Mucosa of gallbladder (tissue), 1 donor: ENCODE measurements at places on chromosomes 5 and 9. TPM values are rescaled to one million over a fixed set of nuclear protein-coding genes. Genes with fewer than 3 reads are reported as not detected.
A peak's percentile ranks its signal among the peaks of the same experiment; 100 is the strongest.

Gene DELE1
- 72.4 TPM for total RNA-seq

Gene OMD
- total RNA-seq, result 4.8 TPM

Gene NNT
- total RNA-seq, result 107 TPM

Gene ZFP2
- total RNA-seq, result 2.3 TPM

Gene PCA3
- total RNA-seq, result not detected

Gene OBP2B
- total RNA-seq, result not detected

Gene ANXA2R
- 2.8 TPM for total RNA-seq

Gene HTR1A
- not detected for total RNA-seq

Gene SLC36A2
- total RNA-seq, result 0.14 TPM

Gene VLDLR
- 23.8 TPM for total RNA-seq

Gene ALAD
- total RNA-seq, result 108 TPM

Gene IL13
- not detected for total RNA-seq

DNA sequence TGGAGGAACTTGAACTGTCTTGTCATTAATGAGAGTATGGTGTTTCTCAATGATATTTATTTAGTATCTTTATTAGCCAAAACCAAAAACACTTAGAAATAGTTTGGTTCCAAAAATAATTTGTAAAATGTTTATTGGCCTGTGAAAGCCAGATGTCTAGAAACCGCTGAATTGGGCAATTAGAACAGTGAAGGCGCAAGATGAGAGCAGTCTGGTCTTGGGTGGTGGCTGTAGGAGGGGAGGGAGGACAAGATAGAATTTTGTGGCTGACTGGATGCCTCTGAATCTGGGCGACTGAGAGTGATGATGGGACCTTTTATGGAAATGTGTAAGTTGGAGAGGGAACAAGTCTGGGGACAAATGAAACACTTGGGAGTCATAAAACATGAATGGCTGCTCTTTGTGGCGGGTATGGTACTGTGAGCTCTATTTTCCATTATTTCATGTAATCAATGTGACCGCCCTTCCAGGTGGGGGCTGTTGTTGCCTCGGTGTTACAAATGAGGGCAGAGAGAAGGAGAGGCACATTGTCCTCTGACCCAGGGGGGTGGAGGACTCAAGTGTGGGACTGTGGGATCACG lies 35.5 kb downstream of the PDZD2 start:
- DNase-seq, result no peak

DNA sequence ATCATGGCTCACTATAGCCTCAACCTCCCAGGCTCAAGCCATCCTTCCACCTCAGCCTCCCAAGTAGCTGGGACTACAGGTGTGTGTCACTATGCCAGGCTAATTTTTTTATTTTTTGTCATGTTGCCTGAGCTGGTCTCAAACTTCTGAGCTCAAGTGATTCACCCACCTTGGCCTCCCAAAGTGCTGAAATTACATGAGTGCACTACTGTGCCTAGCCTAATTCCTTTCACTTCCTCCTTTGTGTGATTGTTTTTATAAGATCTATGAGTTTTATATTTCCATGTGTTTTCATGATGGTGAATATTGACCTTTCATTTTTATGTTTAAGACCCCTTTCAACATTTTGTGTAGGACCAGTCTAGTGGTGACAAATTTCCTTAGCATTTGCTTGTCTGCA lies 55.2 kb upstream of the IL12B start:
- no peak for DNase-seq

- no peak for DNase-seq
Observed at GRCh38 chr9:80507611-80508010, 935.8 kb downstream of the TLE4 start.

DNA sequence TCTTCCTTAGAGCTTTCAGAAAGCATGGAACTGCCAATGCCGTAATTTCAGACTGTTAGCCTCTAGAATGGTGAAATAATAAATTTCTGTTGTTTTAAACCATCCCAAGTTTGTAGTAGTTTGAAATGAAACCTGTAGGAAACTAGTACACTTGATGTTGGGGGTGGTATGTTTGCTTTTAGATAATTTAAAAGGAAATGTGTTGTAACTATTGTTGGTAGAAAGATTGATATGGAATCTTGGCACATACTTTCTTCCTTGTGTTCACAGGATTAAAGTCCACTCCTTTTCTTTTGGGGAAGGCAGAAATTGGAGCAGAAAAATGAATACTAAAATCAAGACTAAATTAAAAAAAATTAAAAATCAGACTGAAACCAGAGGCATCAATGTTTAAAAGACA lies 66.0 kb upstream of the ARRDC3 start:
- DNase-seq, result no peak

DNA sequence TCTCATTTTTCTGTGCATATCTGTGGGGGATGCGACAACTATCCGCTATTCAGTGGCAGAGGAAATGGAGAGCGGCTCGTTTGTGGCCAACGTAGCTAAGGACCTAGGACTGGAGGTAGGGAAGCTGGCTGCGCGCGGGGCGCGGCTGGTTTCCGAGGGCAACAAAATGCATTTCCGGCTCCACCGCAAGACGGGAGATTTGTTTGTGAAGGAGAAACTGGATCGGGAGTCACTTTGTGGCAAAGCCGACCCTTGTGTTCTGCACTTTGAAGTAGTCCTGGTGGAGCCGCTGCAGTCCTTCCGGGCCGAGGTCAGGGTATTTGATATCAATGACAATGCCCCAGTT lies 320 bp downstream of the PCDHB1 start:
- no peak for DNase-seq

DNA sequence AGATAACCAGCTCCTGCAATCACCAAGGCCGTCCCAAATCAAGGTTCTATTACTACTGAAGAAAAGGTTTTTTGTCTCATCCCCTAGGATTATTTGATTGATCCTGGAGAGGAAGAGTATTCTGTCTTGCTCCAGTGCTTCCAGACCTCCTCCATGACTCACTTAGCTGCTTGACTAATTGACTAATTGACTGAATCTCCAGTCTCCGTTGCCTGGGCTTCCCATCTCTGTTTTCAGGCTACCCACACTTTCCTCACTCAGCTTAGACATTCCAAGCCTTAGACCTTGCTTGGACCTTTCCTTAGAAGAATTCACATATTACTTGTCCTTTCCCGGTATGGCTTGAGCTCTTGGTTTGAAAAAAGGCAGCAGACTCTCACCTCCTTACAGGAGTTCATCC lies 60.6 kb downstream of the FRMD3 start:
- no peak for DNase-seq

DNA sequence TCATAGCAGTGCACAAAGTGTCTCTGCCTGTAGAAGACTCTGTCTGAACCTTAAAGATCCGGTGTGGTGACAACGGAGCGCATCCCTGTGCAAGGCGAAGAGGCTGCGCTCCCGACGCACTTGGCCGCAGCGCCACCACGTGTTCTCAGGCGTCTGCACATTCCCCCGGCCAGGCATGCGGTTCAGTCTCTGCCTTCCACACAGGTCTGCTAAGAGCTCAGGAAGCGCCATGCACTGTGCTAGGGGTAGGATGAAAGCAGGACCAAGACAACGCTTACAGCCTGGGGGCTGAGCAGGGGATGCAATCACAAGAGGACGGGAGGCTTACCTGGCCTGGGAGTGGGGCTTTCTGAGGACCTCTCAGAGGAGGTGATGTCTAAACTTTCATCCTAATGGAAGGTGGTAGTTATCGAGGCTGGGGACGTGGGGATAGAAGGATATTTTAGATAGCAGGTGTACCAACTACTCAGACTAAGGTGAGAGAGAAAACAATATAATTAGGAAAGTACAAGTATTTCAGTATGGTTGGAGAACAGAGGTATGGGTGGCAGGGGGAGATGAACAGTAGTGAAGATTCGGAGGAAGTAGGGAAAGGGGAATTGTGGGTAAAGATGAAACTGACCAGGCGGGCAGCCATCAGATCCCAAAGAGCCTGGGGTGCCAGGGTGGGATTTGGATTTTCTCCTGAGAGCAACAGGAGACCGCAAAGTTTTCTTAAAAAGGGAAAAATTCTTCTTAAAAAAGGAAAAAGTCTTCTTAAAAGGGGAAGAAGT lies 13.3 kb downstream of the CAPSL start:
- DNase-seq, result peak; percentile 61

GRCh38 chr5:132655821-132656773 lies 1.9 kb upstream of the IL13 start:
- DNase-seq, result no peak

GRCh38 chr9:16398691-16399090 lies 471.8 kb downstream of the BNC2 start:
- DNase-seq, result no peak

GRCh38 chr5:155082401-155082800 lies 68.8 kb downstream of the KIF4B start:
- DNase-seq, result no peak

GRCh38 chr5:125311743-125312142 lies 565.3 kb upstream of the ZNF608 start:
- no peak for DNase-seq

GRCh38 chr5:132446621-132447020 lies 44.0 kb downstream of the IRF1 start:
- DNase-seq, result peak; percentile 68

DNA sequence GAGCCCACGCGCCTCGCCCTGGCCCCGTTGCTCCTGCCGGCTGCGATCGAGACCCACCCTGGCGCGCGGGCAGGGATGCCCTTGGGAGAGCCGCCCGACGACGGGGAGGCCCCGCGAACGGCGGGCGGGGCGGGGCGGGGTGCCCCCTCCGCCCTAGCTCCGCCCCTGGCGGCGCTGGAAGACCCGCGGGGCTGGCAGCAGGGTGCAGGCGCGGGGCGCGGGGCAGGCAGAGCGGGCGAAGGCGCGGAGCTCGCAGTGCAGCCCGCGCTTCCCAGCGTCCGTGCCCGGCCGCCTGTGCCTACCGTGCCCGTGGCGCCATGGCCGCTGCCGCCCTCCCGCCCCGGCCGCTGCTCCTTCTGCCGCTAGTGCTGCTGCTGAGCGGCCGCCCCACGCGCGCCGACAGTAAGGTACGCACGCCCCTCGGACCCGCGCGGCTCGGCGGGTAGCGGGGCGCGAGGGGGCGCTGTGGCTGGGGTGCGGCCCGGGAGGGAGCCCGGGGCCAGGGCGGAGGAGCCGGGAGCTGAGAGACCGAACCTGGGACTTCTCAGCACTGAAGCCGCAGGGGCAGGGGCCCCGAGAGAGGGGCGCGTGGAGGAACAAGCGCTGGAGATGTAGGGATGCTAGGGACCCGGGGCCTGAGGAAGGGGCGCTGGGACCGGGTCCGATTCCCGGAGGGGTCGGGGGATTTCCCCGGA lies at the start of gene OLFML2A:
Gene OLFML2A (plus strand): TSS at position 180 of the 695 bp plus-strand sequence. CDS start 138 bp downstream, at position 318.
- DNase-seq, result no peak

GRCh38 chr5:110873773-110874437 lies 135.1 kb downstream of the SLC25A46 start:
- no peak for DNase-seq
